ENCODE measurements at places on chromosomes 3 and 15. TPM values are rescaled to one million over a fixed set of nuclear protein-coding genes. Genes with fewer than 3 reads are reported as not detected.

DNA sequence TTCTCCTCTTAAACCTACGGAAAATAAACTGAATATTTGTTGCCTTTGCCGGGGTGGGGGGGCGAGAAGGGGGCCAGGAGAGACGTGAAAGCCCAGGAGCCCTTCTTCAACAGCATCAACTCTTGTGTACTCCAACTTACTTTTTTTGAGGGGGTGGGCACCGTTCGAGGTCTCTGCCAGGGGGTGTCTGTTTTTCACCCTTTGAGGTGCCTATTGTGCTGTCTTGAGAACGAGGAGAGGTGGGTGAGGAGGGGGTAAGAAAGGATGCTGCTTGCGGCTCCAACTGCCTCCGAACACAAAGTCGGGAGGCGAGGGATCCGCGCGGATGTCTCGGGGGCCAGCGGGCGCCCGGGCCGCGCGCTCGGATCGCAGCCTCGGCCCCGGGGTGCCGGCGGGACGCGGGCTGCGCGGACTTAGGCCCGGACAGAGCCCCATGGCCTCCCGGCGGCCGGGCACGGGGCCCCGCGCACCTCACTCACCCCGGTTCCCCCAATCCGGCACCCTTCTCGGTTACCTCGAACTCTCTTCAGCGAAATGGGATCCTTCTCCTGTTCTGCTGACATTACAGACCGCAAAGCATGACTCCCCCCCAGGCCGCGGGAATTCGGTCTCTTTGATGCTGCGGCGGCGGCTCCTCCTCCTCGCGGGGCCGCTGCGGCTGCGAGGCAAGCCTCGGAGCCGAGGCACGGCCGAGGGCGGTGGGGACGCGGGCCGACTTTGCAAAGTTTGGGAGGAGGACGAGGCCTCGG is 650 bp downstream of the PYGO1 start:
- H3K36me3 ChIP-seq: no peaks in the 10 kb centered on the region
- no peaks in the 10 kb centered on the region for H3K27me3 ChIP-seq
- no peaks in the 10 kb centered on the region for H3K4me1 ChIP-seq
- peak overlapping the region; percentile 93 for H3K27ac ChIP-seq
- H3K4me3 ChIP-seq: peak overlapping the region; percentile 48

- H3K27me3 ChIP-seq: no peaks in the 10 kb centered on the region
- no peak for DNase-seq
- H3K36me3 ChIP-seq: peaks cover 14% of the 10 kb centered on the region
- no peak overlapping the region for H3K27ac ChIP-seq
- peaks cover 31% of the 10 kb centered on the region for H3K4me1 ChIP-seq
These were observed 9.3 kb downstream of the ARPP19 start for GRCh38 chr15:52559575-52559974.

CMTM8 gene
- 8.2 TPM for total RNA-seq

CELF6 gene
- 8.2 TPM for total RNA-seq

Data from tibial nerve (tissue), 4 donors.